ENCODE measurements at places on chromosomes 4 and X.

DNA sequence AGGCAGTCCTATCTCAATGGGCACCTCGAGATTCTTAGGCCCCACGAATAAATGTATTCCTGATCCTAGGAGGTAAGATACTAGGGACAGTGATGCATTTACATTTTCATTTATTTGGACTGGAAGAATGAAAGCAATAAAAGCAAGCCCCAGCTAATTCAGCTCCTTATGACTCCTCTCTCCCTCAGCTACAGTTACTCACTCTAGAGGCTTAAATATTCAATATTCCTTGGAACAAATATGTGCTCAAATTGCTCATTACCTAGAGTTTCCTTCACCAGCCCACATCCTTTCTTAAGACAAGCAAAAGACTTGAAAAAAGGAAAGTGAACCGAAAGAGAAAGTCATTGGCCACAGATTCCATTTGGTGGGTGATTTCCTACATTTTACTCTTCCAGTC is 13.9 kb downstream of the PAGE2 start:
- DNase-seq, result no peak

- DNase-seq, result no peak
Measured at GRCh38 chrX:133380711-133381619, 34.3 kb downstream of the GPC4 start.

GRCh38 chr4:59698041-59698440 is 1502.1 kb upstream of the ADGRL3 start:
- DNase-seq, result no peak

DNA sequence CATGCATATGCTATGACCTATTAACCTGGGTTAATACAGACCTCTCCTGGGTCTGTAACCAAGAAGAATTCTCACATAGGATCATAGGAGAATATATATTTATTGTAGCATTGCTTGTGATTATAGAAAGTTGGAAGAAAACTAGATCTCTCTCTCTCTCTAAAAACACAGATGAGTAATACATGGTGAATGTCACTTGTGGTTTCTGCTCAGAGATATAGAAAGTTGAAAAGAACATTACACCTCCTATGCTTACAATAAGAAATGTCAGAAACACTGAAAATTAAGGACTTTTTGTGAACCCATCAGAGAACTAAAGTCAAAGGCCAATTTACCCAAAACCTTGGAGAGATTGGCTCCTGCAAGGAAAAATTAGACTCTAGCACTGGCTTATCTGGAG is 1389.5 kb downstream of the FAM133A start:
- no peak for DNase-seq

DNA sequence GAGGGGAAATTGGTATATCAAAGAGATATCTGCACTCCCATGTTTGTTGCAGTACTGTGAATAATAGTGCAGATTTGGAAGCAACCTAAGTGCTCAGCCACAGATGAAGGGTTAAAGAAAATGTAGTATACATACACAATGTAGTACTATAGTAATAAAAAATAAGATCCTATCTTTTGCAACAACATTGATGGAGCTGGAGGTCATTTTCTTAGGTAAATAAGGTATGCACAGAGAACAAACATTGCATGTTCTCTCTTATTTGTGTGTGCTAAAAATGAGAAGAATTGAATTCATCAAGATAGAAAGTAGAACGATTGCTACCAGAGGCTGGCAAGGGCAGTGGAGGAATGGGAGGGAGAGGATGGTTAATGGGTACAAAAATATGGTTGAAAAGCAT is 117.9 kb upstream of the TRAM1L1 start:
- DNase-seq, result no peak

GRCh38 chr4:184268584-184269160 is 51.0 kb upstream of the ENPP6 start:
- DNase-seq, result no peak

DNA sequence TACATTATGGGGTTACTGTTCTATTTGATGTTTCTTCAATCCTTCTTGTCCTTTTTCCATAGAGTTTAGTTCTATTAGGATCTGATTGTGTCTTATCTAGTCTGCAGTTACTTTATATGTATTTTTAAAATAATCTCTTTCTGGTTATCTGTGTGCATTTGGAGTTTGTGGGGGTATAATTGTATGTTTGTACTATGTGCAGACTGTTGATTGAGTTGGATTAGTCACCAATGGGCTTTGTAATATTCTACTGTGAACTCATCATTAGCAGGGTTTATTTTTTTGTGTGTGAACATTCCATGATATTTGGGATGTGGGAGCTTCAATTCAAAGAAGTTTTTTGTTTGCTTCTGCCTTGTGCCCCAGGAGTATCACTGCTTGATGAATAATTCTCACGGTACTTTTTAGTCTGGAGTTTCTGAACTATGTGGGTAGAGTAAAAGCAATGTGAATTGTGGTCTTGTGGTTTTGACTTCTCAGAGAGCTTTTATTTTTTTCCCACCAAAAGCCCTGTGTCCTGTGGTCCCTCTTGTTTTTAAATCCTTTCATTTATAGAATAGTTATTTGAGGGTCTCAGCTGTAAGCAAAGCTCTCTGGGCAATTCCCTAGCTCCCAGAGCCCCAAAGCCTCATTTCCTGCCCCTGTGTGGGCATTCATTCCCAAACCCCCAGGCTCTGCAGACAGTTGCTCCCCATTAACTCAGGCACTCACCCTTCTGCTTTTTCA is 127.8 kb downstream of the PHKA2 start:
- DNase-seq, result no peak

GRCh38 chr4:52884994-52885393 is 22.9 kb downstream of the RASL11B start:
- no peak for DNase-seq

DNA sequence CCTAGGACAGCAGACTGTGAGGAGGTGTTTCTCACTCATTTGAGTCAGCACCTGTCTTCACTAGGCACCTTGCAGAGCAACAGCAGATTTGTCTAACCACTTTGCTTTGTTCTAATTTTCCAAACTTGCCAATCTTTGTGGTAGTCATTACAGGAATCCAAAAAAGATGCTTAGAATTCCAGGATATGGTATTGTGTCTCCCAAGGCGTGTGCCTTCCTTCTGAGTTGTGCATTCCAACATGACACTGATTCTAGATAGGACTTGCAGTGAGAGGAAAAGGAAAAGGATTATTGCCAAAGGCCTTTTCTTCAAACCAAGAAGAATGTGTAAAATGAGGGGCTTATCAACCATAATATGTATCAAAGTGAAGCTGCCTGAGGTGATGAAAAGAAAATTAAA is 126.2 kb downstream of the MAPK10 start:
- no peak for DNase-seq

DNA sequence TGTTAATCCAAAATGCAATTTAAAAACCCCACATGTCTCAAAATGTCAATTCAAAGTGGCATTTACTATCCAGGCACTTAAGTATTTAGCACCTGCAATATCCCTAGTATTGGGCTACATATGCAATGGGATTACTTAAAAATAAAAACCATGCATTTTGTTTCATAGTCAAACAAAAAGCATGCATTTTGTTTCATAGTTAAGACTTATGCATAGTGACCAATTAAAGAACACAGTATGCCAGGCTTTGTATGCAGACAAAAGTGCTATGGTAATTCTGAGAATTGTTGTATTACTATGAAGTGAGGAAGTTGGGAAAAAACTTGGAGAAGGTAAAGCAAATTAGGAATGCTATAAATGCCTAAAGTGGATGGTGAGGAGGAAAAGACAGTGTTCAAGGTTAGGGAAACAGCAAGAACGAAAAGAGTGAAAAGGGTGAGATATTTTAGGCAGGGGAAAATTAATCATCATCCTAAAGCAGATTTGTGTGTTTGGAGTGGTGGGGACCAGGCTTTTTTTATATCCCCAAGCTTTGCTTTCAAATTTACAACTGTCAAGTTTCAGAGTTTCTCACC is 10.6 kb upstream of the BMP2K start:
- no peak for DNase-seq

DNA sequence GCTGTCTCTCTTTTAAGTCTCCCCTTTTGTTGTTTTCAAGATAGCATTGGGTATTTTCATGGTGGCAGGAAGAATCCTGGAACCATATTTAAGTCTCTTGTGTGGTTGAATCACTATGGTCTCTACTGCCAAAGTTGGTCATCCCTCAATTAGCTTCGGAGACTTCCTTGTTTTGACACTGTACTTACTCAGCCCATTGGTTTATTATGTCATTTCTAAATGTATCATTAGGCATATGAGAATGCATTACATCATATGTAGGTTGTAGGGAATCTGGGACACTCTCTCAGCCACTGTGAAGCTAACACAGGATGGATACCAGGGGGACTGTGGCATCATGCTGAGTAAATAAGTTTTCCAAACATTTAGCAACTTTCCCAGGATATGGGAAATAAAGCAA is 211.8 kb downstream of the DTHD1 start:
- DNase-seq, result no peak

GRCh38 chr4:108532738-108533137 is 87.6 kb upstream of the RPL34 start:
- DNase-seq, result no peak

DNA sequence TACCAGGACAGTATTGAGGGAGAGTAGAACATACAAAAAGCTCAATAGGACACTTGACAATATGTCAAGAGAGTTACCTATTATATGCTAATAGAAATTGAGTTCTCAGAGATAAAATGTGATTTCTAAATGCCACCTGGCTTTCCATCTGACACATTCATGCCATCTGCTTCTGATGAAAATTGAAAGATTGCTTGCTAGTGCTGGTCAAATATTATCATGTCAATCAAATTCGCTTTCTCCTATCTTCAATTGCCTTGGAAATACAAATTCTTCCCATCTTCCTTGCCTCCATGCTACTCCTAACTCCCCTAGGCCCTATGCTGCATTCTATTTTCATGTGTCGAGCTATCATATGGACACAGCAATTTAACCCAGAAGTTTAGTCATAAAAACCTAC is 1076.9 kb downstream of the ARAP2 start:
- DNase-seq, result no peak

GRCh38 chrX:14344172-14344940 is 185.0 kb upstream of the GLRA2 start:
- DNase-seq, result no peak

- no peak for DNase-seq
Measured at GRCh38 chr4:76579596-76580375, 144.8 kb downstream of the SHROOM3 start.

DNA sequence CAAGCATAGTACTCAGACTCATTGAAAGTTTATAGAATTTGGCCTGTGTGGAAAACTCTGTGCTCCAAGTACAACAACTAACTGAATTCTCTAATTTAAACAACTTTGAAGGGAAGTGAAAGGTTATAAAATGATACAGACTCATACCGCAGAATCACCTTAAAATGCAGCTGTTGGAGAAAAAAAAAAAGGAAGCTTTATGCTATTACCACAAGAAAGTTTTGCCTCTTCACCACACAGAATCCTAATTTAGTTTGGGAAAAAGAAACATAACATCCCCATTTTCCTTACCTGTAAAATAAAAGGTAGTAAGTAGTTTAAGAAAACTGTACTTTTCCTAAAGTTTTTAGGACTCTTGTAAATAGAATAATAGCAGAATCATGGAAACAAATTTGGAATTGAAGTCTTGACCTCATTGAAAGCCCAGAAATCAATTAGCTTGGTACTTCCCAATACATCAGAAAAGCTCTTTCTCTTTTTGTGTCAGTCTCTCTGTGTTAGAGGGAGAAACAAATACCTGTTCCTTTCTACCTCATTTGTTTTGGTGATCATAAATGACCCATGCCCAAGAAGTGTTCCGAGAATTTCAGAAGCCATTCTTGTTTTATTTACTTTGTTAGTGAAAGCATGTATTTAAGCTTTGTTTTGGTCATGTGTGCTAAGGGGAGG is 78.8 kb downstream of the NFKB1 start:
- DNase-seq, result no peak

DNA sequence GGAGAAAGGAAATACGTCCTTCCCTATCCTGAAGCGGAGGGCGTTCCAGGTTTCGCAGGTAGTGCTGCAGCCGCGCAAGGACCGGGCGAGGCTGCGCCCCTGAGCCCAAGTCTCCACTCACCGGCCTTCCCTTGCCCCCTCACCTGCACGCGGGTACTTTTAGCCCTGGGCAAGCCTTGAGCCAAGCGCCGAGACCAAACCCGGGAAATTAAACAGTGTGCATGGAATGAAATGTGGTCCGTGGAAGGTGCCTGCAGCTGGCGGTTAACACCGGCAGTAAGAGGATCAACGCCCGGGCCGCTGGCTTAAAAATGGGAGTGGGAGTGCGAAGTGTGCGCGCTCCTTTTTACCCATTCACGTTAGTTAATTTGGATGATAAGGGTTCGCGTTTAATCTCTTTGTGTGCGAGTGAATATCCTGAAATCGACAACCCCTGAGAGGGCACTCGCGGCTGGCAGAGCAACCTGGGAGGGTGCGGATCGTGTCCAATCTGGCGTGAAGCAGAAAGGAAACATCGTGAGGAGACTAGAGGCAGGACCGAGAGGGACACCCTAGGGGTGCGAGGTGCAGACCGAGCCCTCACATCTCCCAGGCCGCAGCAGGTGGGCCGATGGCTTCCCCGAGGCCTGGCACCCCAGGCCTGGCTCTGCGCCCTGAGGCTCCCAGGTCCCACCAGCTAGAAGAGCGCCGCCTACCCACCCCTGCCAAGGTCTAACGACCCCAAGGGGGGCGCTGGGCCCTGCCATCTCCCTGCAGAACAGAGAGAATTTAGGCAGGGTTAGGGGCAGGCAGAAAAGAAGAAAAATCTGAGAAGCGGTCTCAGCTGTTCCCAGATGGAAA is 2.0 kb upstream of the HELT start:
- no peak for DNase-seq

DNA sequence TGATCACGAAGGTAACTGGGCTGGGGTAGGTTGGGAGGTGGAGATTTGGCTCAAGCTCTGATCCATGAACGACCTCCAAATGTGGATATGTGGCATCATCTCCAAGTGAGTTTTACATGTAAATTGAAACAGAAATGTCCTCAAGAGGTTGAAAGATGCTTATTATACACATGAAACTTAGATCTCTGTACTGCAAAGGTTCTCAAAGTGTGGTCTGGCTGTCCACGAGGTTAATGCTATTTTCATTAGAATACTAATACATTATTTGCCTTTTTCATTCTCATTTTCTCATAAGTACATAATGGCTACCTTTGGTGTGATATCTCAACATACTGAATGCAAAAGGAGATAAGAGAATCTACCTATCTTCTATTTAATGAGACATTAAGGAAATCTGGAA is 198.2 kb downstream of the RASL11B start:
- DNase-seq, result no peak

DNA sequence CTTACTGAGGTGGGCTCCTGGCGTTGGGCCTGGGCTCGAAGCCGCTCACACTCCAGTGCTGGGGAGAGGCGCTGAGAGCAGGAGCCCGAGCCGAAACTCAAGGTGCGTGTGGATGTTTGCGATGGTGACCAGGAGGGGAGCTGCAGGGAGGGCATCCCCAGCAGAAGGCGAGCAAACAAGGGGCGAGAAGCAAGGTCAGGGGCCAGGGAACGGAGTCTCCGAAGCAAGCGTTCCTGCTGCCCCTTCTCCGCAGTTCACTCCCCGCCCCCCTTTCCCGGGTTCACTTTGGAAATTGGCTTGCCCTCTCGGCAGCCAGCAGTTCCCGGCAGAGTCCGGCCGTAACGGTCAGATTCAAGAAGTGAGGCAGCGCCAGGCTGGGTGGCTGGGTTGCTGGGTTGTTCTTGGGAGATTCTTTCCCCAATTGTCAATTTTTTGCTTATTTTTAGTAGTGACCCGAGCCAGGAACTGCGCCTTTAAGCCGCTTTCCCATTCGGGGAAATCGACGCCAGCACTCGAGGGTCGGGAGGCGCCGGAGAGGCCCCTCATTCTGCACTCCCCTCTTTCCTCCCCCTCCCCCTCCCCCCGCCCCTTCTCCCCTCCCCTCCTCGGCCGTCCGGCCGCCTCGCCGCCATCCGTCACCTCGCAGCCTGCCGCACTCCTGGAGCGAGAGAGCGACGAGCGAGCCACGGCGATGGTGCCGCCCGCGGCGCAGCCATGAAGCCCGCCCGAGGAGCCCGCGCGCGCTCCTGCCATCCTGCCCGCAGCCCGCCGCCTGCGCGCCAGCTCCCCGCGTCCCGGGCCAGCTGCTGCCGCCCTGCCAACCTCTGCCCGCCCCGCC is at the start of gene FRMPD3:
TSS of gene FRMPD3 (plus strand) at position 655 of the 838 bp plus-strand sequence. CDS start 76,937 bp downstream, outside the sequence.
- DNase-seq, result no peak

Data from pulmonary artery endothelial cell (primary cell).